ENCODE measurements at places on chromosomes 5 and 9.

GRCh38 chr5:61687371-61687770 lies 355.3 kb downstream of the ZSWIM6 start:
- DNase-seq: no peak

GRCh38 chr9:100884518-100884917 lies 144.0 kb upstream of the PLPPR1 start:
- DNase-seq: no peak

GRCh38 chr5:88672644-88673252 lies 210.2 kb downstream of the MEF2C start:
- DNase-seq: no peak

DNA sequence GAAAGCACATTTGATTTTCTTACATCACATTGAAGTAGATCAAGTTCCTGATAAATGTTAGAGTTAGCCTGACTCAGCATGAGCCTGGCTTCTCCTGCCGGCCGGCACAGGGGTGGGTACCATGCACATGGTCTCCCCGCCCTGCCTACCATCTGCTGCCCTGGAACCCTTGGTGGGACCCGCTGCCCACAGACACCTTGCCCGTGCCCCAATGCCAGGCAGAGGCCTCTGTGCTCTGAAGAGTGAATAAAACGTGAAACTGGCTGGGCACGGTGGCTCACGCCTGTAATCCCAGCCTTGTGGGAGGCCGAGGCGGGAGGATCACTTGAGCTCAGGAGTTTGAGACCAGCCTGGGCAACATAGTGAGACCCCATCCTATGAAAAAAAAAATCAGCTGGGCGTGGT lies 17.3 kb downstream of the EXD3 start:
- DNase-seq: no peak

- no peak for DNase-seq
Observed at GRCh38 chr5:137589185-137589584, 90.1 kb upstream of the SPOCK1 start.

GRCh38 chr9:124054582-124055227 lies 43.1 kb downstream of the LHX2 start:
- no peak for DNase-seq

DNA sequence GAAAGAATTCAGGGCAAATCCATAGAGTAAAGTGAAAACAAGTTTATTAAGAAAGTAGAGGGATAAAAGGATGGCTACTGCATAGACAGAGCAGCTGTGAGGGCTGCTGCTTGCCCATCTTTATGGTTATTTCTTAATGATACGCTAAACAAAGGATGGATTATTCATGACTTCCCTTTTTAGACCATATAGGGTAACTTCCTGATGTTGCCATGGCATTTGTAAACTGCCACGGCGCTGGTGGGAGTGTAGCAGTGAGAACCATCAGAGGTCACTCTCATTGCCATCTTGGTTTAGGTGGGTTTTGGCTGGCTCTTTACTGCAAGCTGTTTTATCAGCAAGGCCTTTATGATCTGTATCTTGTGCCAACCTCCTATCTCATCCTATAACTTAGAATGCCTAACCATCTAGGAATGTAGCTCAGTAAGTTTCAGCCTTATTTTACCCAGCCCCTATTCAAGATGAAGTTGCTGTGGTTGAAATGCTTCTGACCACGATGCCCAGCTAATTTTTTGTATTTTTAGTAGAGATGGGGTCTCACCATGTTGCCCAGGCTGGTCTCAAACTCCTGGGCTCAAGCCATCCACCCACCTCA lies 42.1 kb downstream of the RFK start:
- no peak for DNase-seq

DNA sequence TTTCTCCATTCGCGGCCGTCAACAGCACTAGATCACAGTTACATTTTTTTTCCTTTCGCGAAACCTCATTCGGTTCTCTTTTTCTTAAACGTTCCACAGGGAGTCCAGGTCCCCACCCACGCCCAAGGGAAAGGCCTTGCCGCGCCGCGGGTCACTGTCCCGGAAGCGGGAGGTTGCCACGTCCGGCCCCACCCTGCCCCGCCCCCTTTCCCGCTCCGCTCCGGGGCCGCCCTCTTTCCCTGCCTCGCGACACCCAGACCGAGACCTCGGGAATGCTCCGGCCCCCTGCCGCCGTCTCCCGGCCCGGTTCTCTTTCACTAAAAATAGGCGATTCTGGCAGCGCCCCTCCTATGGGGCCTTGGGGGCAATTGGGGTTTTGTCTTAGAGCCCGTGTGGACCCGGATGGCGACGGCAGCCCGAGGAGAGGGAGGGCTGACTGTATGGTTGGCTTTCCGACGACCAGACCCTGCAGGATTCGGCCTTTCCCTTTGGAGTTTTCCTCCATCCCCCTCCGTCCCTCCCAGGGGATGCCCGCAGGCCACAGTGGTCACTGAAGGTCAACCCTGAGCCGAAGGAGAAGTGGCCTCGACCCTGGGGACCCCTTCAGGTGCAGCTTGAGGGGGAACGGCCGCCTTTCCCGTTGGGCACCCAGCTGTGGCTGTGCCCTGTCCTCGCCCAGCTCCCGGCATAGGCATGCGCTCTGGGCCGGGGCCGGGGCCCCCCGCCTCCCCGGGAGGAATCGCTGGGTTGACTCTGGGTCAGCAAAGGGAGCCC lies 2.8 kb upstream of the RACK1 start:
- DNase-seq: peak; percentile 58

DNA sequence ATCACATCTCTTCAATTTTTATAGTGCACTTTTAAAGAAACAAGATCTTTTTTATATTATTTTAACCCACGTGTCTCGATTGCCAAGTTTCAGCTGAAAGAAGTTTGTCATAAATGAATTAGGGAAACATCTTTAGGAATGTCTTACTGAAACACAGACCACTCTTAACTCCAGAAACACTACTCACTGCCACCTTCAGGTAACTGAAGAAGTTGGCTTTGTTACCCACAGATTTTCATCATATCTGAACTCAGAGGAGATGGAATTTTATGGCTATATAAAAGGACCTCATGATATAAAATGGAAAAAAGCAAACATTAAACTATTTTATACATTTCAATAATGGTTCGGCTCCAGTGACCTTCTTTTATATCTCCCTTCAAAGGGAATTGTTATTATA lies 158.0 kb downstream of the SEMA5A start:
- no peak for DNase-seq

- DNase-seq: no peak
Observed at GRCh38 chr9:134369416-134370212, 43.4 kb downstream of the RXRA start.

DNA sequence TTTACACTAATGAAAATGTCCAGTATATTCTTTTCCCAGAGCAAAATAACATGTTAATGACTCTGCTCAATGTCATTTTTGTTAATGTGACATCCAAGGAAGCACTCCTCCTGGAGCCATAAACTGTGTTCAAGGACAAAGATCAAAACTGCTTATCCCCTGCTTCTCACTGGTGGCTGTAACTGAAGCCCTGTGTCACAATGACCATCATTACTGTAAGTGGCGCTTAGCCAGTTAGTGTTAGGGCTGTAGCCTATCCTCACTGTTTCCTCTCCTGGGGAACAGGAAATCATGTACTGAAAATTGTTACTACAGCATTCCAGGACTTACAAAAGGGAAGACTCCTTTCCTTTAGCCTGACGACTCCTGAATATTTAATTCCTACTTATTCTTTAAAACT lies 71.7 kb upstream of the COX7C start:
- DNase-seq: no peak

- no peak for DNase-seq
Observed at GRCh38 chr5:84378961-84379360, 5.7 kb downstream of the EDIL3 start.

- DNase-seq: no peak
Observed at GRCh38 chr5:107248066-107248695, 422.6 kb downstream of the EFNA5 start.

DNA sequence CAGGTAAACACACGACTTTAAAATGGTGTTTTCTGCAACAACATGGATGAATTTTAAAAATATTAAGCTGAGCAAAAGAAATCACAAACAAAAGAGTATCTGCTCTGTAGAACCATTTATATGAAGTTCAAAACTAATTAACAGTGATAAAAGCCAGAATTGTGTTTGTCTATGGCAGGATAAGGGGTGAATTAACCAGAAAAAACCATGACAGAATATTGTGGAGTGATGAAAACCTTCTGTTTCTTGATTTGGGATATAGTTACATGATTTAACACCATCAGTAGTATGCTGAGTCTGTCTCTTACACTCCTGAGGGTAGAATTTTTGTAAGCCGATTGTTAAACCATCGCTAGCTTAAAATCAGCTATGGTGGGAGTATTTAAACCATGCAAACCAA lies 101.7 kb upstream of the ZNF366 start:
- DNase-seq: no peak
